Dorsolateral prefrontal cortex (tissue), 122 donors: ENCODE measurements at places on chromosomes 2 and 18.

DNA sequence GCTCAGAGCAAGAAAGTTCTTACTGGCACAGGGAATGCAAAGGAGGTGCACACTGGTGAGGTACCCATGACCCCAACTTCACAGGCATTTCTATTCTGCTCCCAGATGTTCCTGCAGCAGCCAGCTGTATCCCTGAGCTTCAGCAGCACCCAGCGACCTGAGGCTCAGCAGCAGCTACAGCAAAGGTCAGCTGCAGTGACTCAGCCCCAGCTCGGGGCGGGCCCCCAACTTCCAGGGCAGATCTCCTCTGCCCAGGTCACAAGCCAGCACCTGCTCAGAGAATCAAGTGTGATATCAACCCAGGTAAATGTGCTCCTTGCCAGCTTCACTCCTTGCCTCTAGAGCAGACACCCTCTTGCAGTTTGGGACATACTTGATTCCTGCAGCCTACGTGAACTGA, 14.1 kb upstream of the RPL31 start:
- no peak for DNase-seq

DNA sequence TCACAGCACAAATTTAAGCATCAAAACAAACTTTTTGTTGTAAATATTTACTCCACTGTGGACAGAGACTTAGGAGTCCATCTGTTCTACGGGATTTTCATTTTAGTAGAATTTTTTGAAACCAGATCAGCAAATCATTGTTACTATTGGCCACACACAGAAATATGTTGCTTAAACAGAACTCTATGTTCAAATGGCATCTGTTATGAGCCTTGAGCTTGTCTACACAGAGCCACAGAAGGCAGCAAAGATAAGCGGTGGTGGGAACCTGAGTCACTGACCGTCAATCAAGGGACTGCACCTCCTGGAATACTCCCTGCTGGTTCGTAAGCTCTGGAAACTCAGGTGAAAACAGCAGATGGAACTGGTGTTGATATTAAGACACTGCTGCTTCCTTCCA, 156.8 kb downstream of the TMEM200C start:
- DNase-seq = no peak

DNA sequence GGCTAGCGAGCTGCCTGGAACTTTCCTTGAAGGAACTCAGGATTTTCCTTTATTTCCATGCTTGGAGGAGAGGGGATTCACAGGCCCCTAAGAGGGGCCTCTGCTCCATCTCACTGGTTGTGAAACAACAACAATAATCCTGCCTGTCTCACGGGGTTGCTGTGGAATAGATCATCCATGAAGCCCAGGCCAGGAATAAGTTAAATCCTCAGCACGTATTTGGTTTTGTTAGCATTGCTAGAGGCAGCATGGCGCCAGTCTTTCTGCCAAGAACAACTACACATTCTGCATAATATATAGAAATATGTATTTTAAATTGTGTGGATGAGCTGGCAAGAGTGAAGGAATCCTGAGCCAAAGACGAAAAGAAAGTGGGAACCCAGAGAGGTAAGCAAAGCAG, 80.8 kb upstream of the L3MBTL4 start:
- DNase-seq = no peak

DNA sequence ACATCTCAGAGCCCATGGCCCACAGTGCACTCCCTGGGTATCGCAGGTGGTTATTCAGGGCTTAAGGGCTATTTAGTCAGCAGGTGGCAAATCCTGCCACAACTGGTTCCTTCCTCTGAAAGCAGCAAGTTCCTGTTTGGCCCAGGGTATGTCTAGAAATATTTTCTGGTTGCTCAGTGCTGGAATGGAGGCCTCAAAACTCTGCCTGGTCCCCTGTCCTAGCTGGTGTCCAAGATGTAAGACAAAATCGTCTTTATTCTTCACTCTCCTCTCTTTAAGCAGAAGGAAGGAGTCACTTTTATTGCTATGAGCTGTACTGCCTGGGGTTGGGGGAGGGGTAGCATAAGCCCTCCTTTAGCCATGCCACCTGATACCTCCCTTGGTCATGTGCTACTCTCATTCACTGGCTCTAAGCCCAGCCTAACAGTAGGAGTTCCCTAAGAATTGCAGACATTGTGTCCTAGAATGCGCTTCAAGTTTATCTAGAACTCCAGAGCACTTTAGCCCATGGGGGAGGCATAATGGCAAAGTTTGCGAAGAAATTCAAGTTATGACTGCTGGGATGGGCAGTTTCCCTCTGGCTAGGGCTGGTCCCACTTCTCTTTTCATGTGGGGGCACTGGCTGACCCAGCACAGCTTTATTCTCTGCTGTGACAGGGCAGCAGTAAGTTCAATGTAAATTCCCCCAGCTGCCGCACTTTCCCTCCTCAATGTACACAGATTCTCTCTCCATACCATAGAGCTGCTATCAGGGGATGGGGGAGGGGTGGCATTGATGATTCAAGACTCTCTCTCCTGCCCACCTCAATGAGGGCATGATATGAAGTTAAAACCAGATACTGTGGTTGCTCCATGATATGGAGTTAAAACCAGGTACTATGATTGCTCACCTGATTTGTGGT, 27.1 kb upstream of the CWC22 start:
- no peak for DNase-seq

GRCh38 chr2:69767034-69767433, 25.1 kb downstream of the ANXA4 start:
- no peak for DNase-seq

DNA sequence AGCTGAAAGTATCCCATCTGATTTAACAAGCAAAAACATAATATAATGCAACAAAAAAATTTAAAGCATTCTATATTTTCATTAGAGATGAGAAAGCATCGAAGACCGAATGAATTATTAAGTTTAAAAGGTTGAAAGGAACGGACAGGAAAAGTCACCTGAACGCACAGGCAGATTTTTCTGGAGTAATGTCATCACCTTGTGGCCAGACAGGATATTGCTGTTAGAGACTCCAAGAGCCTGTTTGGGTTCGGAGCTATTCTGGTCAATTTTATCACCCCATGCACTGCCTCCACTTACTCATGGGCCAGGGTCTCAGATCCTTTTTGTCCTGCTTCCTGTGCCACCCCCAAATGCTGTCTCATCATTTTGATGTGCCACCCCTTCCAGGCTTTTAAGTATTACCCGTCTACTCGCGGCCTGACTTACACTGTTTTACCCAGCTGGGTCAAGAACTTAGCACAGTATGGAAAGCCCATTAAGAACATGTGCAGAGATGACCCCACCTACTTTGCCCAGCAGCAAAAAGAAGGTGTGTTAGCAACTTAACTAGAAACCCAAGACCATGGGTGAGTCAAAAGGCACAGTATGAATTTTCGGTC, 27.3 kb downstream of the GKN2 start:
- DNase-seq = no peak
